ENCODE measurements at places on chromosomes 11 and 22. TPM values are rescaled to one million over a fixed set of nuclear protein-coding genes. Genes with fewer than 3 reads are reported as not detected.

GRCh38 chr11:8030526-8031247 is 43.5 kb downstream of the EIF3F start:
- DNase-seq: no peak

- DNase-seq: no peak
Measured at GRCh38 chr11:128965485-128965884, 22.8 kb upstream of the TP53AIP1 start.

DNA sequence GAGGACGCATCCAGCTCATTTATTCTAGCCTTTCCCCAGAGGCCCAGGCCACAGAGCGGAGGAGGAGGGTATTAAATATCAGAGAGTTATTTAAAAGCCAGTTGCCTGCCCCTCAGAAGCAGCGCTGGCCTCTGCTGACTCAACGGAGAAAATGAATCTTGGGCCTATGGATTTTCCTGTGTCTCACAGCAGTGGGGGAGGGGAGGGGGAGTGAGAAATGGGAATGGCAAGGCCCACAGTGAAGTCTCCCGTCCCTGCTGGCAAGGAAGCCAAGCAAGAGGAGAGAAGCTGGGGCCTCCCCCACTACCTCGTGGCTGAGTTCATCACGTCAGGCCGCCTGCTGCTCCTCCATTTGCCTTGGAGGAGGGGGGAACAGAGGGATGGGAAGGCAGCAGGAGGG is 4.5 kb upstream of the TPBGL start:
- peak; percentile 13 for DNase-seq

GRCh38 chr11:3861683-3862082 is 6.2 kb downstream of the STIM1 start:
- DNase-seq: no peak

The SUSD2 gene
- total RNA-seq: 1.2 TPM
